ENCODE measurements at places on chromosomes 13 and 19. TPM values are rescaled to one million over a fixed set of nuclear protein-coding genes. Genes with fewer than 3 reads are reported as not detected.

GRCh38 chr13:46580362-46580839 is 27.4 kb downstream of the LRCH1 start:
- DNase-seq: no peak

GRCh38 chr19:49430678-49431329 is 5.6 kb downstream of the GFY start:
- peak; percentile 38 for DNase-seq

- DNase-seq: no peak
These were observed 22.1 kb downstream of the CUL4A start for GRCh38 chr13:113231306-113232207.

DNA sequence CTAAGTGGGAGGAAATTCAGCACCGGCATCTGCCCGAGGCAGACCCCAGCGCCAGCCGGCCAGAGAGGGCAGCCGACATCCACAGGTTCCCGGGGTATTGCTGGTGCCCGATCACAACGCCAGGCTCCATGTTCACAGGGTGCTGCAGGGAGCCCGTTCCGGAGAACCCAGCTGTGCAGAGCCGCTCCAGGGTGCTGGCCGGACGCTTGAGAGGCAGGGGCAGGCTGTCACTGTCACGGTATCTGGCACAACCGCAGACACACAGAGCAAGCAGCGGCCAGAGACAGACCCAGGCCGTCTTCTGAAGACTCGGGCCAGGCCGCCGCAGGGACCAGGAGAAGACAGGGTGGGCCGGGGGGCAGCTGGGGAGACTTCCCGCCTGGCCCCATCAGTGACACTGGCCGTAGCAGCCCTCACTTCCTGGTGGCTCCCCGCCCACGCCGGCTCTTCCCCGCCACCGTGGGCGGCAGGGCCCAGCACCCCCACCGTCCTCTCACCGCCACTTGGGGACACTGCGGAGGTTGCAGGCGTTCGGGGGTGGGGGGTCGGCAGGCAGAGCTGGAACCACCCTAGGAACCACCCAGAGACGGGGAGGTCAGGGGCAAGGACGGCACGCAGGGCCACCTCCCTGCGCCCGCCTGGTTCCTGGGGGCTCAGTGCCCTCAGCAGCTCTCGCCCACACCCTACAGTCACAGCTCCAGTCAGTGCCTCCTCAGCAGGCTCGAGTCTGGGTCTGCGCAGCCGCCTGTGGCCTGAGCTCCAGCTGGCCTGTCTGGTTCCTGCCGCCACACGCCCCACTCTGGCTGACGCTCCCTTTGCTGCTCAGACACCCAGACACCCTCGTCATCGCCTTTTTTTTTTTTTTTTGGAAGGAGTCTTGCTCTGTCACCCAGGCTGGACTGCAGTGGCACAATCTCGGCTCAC is 3.8 kb downstream of the RNF126 start:
- DNase-seq: peak; percentile 47

GRCh38 chr19:51777570-51778462 is 16.8 kb downstream of the FPR2 start:
- DNase-seq: peak; percentile 89

- DNase-seq: no peak
These were observed 83.0 kb downstream of the FNDC3A start for GRCh38 chr13:49058761-49059160.

DNA sequence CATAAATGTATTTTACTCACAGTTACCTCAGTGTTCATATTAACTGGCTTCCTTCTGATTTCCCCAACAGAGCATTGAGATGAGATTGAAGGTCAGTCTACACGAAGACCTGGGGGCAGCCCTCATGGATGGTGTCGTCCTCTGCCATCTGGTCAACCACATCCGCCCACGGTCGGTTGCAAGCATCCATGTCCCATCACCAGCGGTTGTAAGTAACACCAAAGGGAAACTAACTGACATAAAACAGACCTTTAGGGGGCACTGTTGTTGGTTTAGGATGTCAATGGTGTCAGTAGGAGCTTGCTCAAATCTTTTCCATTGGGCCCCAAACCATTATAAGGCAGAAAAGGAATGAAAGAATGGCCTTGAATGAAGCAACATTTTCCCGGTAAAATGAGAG is 68.2 kb downstream of the ESD start:
- peak; percentile 35 for DNase-seq

DNA sequence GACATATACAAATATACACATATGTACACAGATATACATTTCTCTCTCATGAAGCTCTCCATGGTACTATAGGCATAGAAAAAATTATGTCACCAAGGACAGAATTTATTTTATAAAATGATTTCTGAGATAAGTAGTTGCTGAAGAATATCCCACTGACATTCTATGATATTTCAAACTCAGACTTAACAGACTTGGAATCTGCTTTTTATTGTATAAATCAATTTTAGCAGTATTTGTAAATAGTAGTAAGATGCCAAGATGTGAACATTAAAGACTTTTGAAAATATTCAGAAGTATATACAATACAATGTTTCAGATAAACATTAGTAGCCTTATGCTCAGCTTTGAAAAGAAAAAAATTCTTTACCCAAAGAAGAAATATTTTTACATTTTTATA is 107.4 kb upstream of the ARGLU1 start:
- no peak for DNase-seq

- no peak for DNase-seq
These were observed 195.7 kb upstream of the IPO5 start for GRCh38 chr13:97757807-97758206.

GRCh38 chr19:56942756-56943155 is 102.2 kb upstream of the PEG3 start:
- no peak for DNase-seq

GRCh38 chr13:27678306-27679040 is 56.8 kb downstream of the POLR1D start:
- DNase-seq: no peak

- no peak for DNase-seq
These were observed 14.3 kb downstream of the DPRX start for GRCh38 chr19:53646144-53646543.

DNA sequence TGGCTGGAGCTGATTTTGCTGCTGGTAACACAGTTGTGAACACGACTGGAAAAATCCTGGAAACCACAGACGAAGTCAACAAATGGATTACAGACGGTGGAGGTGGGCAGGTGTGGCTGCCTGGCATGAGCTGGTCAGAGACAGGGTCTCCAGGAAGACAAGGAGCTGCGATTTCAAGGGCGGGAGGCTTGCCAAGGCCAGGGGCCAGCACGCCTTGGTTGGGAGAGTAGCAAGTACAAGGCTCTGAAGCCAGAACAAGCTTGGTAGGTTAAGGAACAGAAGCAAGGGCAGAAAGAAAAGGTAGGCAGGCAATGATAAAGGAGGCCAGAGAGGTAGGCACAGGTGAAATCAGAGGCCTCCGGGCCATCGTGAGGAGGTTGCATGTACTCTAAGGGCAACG is 50.7 kb upstream of the AMER2 start:
- DNase-seq: no peak

DNA sequence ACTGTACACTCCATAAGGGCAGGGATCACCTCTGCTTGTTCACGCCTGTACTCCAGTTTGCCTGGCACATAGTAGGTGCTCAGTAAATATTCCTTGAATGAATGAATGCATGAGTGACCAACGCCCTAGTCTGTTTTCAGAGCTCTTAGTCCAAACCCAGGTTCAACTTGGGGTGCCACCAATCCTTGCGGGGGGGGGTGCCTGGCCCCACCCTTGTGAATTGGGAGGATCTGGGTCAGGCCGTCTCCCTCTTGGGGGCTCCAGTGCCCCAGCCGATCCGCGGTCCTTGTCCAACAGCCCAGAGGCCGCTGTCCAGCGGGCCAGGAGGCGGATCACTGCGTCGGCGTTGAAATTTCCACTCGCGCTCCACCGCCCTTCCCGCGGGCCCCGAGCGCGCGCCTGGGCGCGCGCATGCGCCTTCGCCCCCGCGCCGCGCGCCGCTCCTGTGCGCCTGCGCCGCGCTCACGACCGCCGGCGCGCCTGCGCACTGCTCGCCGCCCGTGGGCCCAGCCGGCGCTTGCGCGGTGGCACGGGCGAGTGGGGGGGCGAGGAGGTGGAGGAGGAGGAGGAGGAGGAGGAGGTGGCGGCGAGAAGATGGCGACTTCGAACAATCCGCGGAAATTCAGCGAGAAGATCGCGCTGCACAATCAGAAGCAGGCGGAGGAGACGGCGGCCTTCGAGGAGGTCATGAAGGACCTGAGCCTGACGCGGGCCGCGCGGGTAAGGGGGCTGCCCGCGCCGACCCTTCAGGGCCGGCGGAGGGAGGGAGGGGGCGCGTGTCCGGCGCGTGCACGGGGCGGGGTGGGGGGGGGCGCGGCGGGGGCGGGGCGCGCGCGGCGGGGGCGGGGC is at the start of gene CRTC1:
Gene CRTC1 (plus strand): TSS at position 572 of the 849 bp plus-strand sequence. CDS start 23 bp downstream, at position 595.
- peak; percentile 72 for DNase-seq

GRCh38 chr13:31192306-31192705 is 7.5 kb upstream of the B3GLCT start:
- DNase-seq: no peak

DNA sequence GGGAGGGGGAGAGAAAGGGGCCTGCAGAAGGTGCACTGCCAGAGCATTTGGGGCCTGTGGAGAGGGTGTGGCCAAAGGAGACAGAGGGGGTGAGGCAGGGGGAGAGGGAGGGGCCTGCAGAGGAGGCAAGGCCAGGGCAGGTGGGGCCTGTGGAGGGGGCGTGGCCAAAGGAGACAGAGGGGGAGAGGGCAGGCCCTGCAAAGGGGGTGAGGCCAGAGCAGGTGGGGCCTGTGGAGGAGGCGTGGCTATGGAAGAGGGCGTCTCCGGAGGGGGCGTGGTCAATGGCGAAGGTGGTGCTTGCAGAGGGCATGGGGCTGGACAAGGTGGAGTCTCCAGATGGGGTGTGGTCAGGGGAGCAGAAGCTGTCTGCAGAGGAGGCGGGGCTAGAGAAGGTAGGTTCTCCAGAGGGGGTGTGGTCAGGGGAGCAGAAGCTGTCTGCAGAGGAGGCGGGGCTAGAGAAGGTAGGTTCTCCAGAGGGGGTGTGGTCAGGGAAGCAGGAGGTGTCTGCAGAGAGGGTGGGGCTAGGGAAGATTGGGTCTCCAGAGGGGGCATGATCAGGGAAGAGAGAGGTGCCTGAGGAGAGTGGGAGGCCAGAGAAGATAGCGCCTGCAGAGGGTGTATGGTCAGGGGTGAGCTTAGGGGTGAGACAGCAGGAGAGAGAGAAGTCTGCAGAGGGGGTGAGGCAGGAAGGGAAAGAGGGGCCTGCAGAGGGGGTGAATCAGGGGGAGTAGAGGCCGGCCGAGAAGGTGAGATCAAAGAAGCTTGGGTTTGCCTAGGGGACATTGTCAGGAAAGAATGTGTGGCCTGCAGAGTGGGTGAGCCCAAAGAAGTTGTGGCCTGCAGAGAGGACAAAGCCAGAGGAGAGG is 3.4 kb downstream of the PRR36 start:
- DNase-seq: peak; percentile 78

DNA sequence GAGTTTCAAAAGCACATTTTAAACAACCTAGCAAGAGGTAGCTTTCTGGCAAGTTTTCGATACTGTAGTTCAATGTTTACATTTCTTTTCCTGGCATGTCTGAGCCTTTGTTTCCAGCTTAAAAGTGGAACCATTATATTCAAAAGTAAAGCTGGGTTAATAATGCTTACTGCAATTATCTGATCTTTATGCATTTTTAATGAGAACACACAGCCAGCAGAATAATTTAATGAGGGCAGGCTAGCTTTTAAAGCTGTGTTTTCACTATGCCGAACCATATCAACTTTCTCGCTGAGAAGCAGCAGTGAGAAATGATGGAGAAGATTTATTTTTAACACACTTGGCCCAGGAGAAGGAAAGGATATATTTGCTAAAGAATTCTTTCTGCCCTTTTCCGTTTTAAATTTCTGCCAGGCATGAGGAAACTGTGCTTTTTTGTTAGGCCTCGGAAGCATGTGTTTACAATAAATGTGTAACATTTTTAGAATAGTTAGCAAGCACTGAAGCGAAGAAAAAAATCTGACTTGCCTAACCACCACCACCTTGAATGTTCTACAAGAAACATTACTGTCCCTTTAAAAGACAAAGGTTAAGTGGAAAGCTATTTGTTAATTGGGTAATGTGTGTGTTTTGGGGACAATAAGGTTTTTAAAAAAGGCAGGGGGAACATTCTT is 1.0 kb downstream of the MBNL2 start:
- peak; percentile 67 for DNase-seq

GRCh38 chr13:43388282-43389034 is 365.1 kb downstream of the DNAJC15 start:
- DNase-seq: peak; percentile 89

- peak; percentile 76 for DNase-seq
These were observed 29.7 kb downstream of the NKPD1 start for GRCh38 chr19:45130888-45131615.

DNA sequence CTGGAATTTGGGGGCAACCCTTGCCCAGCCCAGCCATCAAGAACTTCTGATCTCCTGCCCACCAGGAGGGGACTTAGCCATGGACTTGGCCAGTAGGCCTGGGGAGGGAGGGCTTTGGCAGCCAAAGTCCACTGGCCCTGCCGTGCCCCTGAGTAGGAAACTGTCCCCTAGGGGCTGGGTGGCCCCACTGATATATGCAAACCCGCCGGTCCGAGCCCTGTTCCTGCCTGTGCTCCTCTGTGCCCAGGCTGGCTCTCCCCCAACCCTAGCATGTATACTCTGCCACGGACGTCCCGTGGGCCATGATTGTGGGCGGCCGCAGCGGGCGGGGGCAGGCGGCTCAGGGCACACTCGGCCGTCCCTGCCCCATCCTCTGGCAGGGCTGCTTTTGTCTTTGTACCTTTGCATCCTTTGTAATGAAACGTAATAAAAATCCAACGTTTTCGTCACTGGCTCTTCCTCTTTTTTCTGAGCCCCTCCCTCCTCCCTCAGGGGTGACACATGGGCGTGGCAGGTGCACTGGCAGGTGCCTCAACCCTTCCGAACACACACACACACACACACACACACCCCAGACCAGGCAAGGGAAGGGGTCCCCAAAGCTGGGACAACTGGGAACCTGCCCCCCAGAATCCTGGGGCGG is 9.1 kb downstream of the COMP start:
- no peak for DNase-seq

CD22 gene
- 0.28 TPM for total RNA-seq

KRTDAP gene
- not detected for total RNA-seq

VSTM2B gene
- total RNA-seq: not detected

RASGRP4 gene
- not detected for total RNA-seq

ZNF90 gene
- total RNA-seq: not detected

NTF4 gene
- not detected for total RNA-seq

CEACAM4 gene
- total RNA-seq: not detected

ZNF628 gene
- total RNA-seq: 29.9 TPM

KLK4 gene
- not detected for total RNA-seq

THSD1 gene
- total RNA-seq: 0.37 TPM
